ENCODE measurements at places on chromosomes 1 and 21.

- H3K4me1 ChIP-seq = no peaks in the 10 kb centered on the region
- no peak overlapping the region for H3K27ac ChIP-seq
- no peak for DNase-seq
- peaks cover 4% of the 10 kb centered on the region for H3K27me3 ChIP-seq
- H3K4me3 ChIP-seq = no peak overlapping the region
Measured at GRCh38 chr1:2341706-2342383, 49.5 kb downstream of the MORN1 start.

GRCh38 chr1:52641307-52641706 lies 8.3 kb downstream of the SHISAL2A start:
- no peak overlapping the region for H3K27ac ChIP-seq
- H3K36me3 ChIP-seq = no peaks in the 10 kb centered on the region
- no peak for DNase-seq
- H3K4me1 ChIP-seq = peaks cover 13% of the 10 kb centered on the region
- no peak overlapping the region for H3K4me3 ChIP-seq
- H3K27me3 ChIP-seq = no peaks in the 10 kb centered on the region

DNA sequence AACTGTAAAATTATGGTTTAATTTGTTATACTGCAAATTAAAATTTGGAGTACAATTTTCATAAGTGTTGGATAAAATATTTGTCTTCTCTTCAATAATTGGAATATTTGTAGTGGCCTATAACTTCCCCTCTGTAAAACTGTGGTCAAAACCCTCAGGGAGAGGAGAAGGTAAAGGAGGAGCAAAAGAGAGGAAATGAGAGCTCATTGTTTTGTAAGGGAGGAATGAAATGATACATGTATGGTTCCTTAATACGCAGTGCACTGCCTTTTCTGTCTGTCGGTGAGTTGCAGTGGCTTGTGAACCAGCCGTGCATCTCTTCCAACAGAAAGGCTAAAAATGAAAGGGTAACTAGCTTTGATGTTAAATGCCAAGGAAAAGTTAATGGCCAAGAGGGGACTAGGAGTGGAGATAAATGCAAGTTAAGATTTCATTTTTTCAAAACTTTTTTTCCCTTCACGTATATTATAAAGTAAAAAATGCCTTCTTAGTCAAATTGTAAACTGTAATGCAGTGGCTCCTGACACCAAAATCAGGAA lies 26.4 kb downstream of the LRRC8D start:
- H3K4me3 ChIP-seq = no peak overlapping the region
- H3K36me3 ChIP-seq = no peaks in the 10 kb centered on the region
- DNase-seq = no peak
- peaks cover 23% of the 10 kb centered on the region for H3K4me1 ChIP-seq

DNA sequence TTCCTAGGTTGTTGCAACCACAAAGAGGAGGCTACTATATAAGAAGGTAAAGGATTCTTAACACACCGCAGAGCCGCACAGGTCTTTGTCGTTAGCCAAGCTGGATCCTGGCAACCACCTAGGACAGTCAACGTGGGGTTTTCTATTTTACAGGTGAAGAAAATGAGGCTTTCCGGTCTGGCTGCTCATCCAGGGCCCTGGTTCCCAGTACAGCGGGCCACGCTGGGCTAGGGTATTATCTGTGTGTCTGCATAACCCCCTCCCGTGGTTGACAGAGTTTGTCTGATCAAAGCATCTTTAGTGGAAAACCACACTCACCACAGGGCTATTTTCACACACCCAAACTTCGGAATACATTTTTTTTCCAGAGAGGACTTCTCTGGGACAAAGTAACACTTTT lies 39.0 kb upstream of the PDE9A start:
- H3K27ac ChIP-seq = no peak overlapping the region
- no peak overlapping the region for H3K4me3 ChIP-seq
- DNase-seq = no peak

DNA sequence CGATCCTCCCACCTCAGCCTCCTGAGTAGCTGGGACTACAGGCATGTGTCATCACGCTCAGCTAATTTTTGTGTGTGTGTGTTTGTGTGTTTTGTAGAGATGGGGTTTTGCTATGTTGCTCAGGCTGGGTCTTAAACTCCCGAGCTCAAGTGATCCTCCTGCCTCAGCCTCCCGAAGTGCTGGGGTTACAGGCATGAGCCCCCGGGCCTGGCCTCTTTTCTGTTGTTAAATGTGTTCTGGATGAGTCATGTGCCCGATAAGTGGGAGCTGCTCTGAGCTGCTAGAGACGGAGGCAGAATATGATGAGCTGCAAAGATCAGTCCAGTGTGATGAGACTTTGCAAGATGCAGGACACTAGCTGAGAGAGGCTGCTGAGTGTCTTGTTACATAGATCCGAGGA lies 75.5 kb downstream of the VPS13D start:
- H3K27ac ChIP-seq = no peak overlapping the region
- peaks cover 80% of the 10 kb centered on the region for H3K36me3 ChIP-seq
- peaks cover 49% of the 10 kb centered on the region for H3K4me1 ChIP-seq
- DNase-seq = no peak
- no peaks in the 10 kb centered on the region for H3K27me3 ChIP-seq

DNA sequence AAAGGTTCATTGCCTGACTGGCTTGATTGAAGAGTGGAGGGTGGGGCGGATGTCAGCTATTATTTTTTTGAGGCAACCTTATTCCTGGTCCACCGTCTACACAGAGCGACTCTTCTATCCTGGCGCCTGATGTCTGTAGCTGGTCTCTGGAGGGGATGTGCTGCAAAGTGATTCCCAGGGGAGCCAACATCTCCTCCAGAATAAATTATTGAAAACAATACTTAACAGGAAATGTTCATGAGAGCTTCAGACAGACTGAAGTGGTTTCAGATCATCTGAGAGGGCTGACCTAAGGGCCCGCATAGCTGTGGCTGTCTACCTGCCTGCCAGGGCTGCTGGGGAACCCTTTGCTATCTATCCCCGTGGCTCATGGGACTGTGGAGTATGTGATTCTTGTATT lies 66.7 kb downstream of the TEX35 start:
- no peaks in the 10 kb centered on the region for H3K27me3 ChIP-seq

- peak; percentile 27 for DNase-seq
- peaks cover 12% of the 10 kb centered on the region for H3K4me1 ChIP-seq
- no peaks in the 10 kb centered on the region for H3K36me3 ChIP-seq
- H3K27ac ChIP-seq = peak overlapping the region; percentile 85
Measured at GRCh38 chr1:222464841-222465210, 83.1 kb downstream of the HHIPL2 start.

DNA sequence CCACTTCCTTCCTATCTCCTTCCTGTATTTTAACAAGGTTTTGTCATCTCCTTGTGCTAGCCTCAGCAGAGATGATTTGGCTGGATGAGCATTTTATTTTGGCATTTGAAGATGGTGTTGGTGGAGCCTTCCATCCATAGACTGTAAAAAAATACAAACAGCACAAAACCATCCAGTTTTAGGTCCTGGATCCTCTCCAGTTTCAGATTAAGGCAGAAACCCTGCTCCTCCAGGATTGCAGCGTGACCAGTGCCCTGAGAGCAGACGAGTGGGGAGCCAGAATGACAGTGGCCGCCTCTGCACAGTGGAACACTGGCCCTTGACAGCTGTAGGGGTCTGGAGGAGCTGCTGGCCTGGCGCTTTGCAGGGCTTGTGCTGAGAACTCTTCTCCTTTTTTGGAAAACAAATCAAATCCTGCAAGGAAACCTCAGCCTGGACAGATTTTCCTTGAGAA lies 72.2 kb upstream of the GADD45A start:
- no peak overlapping the region for H3K4me3 ChIP-seq
- no peaks in the 10 kb centered on the region for H3K36me3 ChIP-seq
- no peaks in the 10 kb centered on the region for H3K27me3 ChIP-seq
- DNase-seq = peak; percentile 21
- peaks cover 8% of the 10 kb centered on the region for H3K4me1 ChIP-seq

- H3K4me3 ChIP-seq = no peak overlapping the region
- no peaks in the 10 kb centered on the region for H3K4me1 ChIP-seq
- H3K27ac ChIP-seq = no peak overlapping the region
- no peaks in the 10 kb centered on the region for H3K36me3 ChIP-seq
- no peak for DNase-seq
- H3K27me3 ChIP-seq = no peaks in the 10 kb centered on the region
Measured at GRCh38 chr1:98177751-98178150, 256.9 kb upstream of the DPYD start.

DNA sequence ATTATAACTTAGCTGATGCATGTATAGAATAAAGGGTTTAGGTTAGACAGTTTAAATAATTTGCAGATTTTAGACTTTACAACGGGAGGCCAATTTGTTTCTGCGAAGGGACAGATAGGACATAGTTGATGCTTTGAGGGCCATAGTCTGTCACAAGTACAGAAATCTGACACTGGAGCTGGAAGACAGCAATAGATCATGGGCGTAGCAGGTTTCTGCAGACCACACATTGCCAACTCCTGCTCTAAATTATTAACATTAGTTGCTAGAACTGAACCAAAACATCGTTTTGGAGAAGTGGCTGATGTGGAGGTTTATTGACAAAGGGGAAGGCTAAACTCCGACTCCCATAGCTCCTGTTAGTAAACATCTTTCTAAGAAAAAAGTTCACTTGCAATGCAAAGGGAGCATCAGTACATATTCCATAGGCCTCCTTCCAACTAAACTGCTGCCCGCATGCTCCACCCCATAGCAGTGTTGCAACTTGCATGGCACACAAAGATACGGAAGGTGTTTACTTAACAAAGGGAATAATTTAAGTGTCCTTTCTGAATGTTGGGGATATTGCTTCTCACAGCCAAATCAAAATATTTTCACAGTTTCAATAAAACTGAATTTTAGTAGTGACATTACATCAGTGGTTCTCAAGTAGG lies 862.0 kb upstream of the CXADR start:
- no peak overlapping the region for H3K4me3 ChIP-seq
- no peak overlapping the region for H3K27ac ChIP-seq
- no peak for DNase-seq
- H3K27me3 ChIP-seq = no peaks in the 10 kb centered on the region

DNA sequence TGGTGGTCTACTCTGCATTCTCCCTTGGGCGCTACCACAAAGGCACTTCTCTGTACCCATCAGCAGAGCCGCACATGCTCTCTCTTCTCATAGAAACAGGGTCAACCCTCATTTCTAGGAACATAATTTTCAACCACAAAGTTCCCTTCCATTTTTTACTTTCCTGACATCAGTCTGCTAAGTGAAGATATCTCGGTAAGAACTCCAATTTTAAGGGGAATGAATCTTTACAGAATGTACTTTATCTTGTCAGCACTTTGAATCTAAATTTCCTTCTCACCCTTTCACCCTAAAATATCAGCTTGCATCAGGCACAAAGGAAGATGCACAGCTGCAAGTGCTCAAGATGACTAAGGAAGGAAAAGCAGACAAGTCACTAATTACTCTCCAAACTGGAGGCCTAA lies 545.9 kb downstream of the SMYD3 start:
- H3K4me3 ChIP-seq = no peak overlapping the region
- no peak overlapping the region for H3K27ac ChIP-seq
- no peaks in the 10 kb centered on the region for H3K27me3 ChIP-seq
- DNase-seq = no peak

- no peaks in the 10 kb centered on the region for H3K27me3 ChIP-seq
- H3K27ac ChIP-seq = no peak overlapping the region
- no peak for DNase-seq
Measured at GRCh38 chr1:114641377-114641776, 28.5 kb downstream of the DENND2C start.

GRCh38 chr1:156707417-156708217 lies 2.2 kb upstream of the CRABP2 start:
- no peaks in the 10 kb centered on the region for H3K36me3 ChIP-seq
- peaks cover 42% of the 10 kb centered on the region for H3K4me1 ChIP-seq
- H3K27me3 ChIP-seq = peaks cover 42% of the 10 kb centered on the region
- H3K4me3 ChIP-seq = no peak overlapping the region
- H3K27ac ChIP-seq = peak overlapping the region; percentile 73

DNA sequence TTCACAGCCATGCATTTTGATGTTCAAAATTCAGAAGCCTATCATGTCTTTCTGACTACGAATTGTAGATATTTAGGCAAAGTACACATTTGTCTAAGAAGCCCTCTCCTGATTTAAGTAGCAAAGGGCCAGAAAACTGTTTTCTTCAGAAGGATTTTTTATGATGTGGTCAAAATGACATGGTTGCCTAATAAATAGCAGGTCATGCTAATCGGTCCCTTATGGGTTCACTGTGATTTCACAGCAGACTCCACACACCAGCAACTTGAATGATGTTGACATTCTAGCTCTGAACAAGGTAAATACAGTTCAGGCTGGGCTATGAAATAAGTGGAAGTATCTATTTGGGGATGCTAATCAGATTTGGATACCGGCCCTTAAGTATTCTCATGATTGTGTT lies 178.7 kb upstream of the DPYD start:
- H3K4me1 ChIP-seq = no peaks in the 10 kb centered on the region
- no peak overlapping the region for H3K27ac ChIP-seq
- DNase-seq = no peak
- no peak overlapping the region for H3K4me3 ChIP-seq

GRCh38 chr1:181551249-181551648 lies 67.9 kb downstream of the CACNA1E start:
- H3K4me3 ChIP-seq = no peak overlapping the region
- H3K4me1 ChIP-seq = no peaks in the 10 kb centered on the region
- H3K36me3 ChIP-seq = no peaks in the 10 kb centered on the region
- no peak for DNase-seq
- peaks cover 99% of the 10 kb centered on the region for H3K27me3 ChIP-seq

DNA sequence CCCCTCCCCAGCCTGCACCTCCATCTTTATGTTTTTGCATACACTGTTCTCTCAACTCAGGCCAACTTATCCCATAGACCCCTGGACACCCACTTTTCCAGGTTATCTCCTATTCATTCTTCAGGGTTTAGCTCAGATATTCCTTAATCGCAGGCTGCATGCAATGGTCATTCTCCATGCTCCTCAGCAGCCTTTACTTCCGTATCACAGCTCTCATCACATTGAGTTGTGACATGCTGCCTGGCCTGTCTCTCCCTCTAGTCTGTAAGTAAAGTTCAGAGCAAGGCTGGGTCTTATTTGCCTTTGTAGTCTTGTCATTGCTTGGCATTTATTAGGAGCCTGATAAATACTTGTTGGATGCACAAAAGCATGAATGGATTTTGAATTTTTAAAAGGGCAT lies 6.9 kb downstream of the DNAJC6 start:
- no peak for DNase-seq
- H3K4me3 ChIP-seq = no peak overlapping the region
- peaks cover 25% of the 10 kb centered on the region for H3K27me3 ChIP-seq
- H3K27ac ChIP-seq = no peak overlapping the region

GRCh38 chr1:16886860-16887605 lies 8.7 kb upstream of the RNU1-2 start:
- H3K27ac ChIP-seq = no peak overlapping the region
- peaks cover 13% of the 10 kb centered on the region for H3K4me1 ChIP-seq
- H3K27me3 ChIP-seq = no peaks in the 10 kb centered on the region

- H3K36me3 ChIP-seq = no peaks in the 10 kb centered on the region
- no peak overlapping the region for H3K4me3 ChIP-seq
- peaks cover 87% of the 10 kb centered on the region for H3K27me3 ChIP-seq
- H3K27ac ChIP-seq = no peak overlapping the region
- H3K4me1 ChIP-seq = no peaks in the 10 kb centered on the region
- DNase-seq = no peak
Measured at GRCh38 chr1:36514501-36514900, 31.8 kb upstream of the CSF3R start.

DNA sequence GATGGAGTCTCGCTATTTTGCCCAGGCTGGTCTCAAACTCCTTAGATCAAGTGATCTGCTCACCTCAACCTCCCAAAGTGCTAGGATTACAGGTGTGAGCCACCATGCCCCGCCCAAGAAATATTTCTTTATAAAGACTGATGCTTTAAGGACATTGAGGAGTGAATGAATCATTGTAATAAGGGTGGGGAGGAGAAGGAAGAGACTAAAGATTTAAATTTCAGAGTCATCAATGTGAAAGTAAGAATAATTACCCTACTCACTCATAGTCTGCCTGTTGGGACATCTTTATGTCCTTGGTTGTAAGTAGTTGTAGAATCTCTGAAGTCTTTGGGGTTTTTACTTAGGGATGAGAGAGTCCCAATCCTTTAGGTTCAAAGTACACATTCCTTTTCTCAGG lies 7.3 kb downstream of the KDM1A start:
- H3K27ac ChIP-seq = no peak overlapping the region
- no peaks in the 10 kb centered on the region for H3K27me3 ChIP-seq
- no peak overlapping the region for H3K4me3 ChIP-seq
